ENCODE measurements at places on chromosomes 5 and 9. TPM values are rescaled to one million over a fixed set of nuclear protein-coding genes. Genes with fewer than 3 reads are reported as not detected.
A peak's percentile ranks its signal among the peaks of the same experiment; 100 is the strongest.

GRCh38 chr9:120569556-120569955 is 10.4 kb downstream of the CDK5RAP2 start:
- peaks cover 63% of the 10 kb centered on the region for H3K36me3 ChIP-seq
- H3K4me1 ChIP-seq, result peaks cover 24% of the 10 kb centered on the region
- H3K27ac ChIP-seq, result no peak overlapping the region
- H3K4me3 ChIP-seq, result no peak overlapping the region
- no peaks in the 10 kb centered on the region for H3K27me3 ChIP-seq
- no peak for DNase-seq

- no peaks in the 10 kb centered on the region for H3K36me3 ChIP-seq
- peaks cover 33% of the 10 kb centered on the region for H3K4me1 ChIP-seq
Observed at GRCh38 chr9:125631391-125632085, 75.5 kb downstream of the MAPKAP1 start.

DNA sequence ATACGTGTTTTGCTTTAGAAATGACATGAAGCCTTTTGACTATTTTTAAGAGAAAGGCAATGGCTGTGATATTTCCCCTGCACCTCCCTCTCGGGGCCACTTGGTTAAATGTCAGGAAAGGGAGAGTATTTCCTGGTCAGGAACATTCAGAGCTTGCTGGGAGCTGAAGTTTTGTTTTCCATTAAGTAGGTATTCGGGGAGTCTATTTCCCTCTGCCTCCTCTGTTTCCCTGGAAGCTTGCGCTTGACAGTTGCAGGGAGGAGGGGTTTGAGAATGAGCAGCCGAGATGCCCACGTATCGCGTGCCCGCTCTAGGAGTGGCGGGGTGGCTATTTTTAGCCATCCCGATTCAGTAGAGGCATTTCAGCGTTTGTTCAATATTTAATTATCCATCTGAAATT is 6.7 kb downstream of the DAB2IP start:
- H3K36me3 ChIP-seq, result no peaks in the 10 kb centered on the region
- DNase-seq, result no peak
- H3K4me3 ChIP-seq, result no peak overlapping the region
- H3K27me3 ChIP-seq, result peaks cover 12% of the 10 kb centered on the region

Gene ZNF483
- 1.2 TPM for total RNA-seq

- no peaks in the 10 kb centered on the region for H3K27me3 ChIP-seq
- H3K36me3 ChIP-seq, result no peaks in the 10 kb centered on the region
- no peak for DNase-seq
- no peak overlapping the region for H3K4me3 ChIP-seq
Observed at GRCh38 chr5:165015547-165015946, 1510.1 kb downstream of the MAT2B start.

DNA sequence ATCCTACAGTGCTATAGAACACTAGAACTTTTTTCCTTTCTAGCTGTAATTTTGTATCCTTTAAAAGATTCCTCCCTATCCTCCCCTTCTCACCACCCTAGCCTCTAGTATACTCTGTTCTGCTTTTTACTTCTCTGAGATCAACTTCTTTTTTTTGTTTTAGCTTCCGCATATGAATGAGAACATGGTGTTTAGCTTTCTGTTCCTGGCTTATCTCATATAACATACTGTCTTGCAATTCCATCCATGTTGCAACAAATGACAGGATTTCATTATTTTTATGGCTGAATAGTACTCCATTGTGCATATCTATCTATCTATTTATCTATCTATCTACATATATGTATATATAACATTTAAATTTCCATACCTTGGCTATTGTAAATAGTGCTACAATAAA is 126.0 kb upstream of the MAN2A1 start:
- H3K4me3 ChIP-seq, result no peak overlapping the region
- DNase-seq, result no peak

GRCh38 chr9:89661391-89661949 is 56.7 kb downstream of the GADD45G start:
- no peaks in the 10 kb centered on the region for H3K4me1 ChIP-seq
- no peak overlapping the region for H3K4me3 ChIP-seq
- no peaks in the 10 kb centered on the region for H3K27me3 ChIP-seq

GRCh38 chr5:31329715-31330114 is 136.2 kb downstream of the CDH6 start:
- no peaks in the 10 kb centered on the region for H3K4me1 ChIP-seq
- H3K4me3 ChIP-seq, result no peak overlapping the region
- no peaks in the 10 kb centered on the region for H3K36me3 ChIP-seq
- no peak for DNase-seq
- H3K27me3 ChIP-seq, result no peaks in the 10 kb centered on the region
- no peak overlapping the region for H3K27ac ChIP-seq

GRCh38 chr9:22238809-22239684 is 207.6 kb upstream of the DMRTA1 start:
- no peaks in the 10 kb centered on the region for H3K36me3 ChIP-seq
- no peak overlapping the region for H3K4me3 ChIP-seq
- no peak for DNase-seq
- peak overlapping the region; percentile 58 for H3K27ac ChIP-seq

DNA sequence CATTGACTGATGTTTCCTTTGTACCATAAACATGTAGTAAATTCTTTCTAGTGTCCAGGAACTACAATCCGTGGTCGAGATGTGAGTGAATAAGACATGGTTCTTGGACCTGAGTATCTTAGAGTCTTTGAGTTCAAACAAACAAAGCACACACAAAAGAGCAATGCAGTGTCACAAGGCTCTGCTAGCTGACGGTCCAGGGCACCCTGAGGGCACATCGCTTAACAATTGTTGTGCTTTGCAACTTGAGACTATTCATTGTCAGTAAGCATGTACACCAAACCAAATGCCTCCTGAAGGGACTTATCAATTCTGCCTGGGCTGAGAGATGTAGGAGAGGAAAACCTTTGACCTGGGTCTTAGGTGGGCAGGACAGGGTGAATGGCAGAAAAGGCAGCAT is 84.8 kb downstream of the CAMK4 start:
- H3K4me3 ChIP-seq, result no peak overlapping the region
- H3K36me3 ChIP-seq, result no peaks in the 10 kb centered on the region
- H3K27me3 ChIP-seq, result no peaks in the 10 kb centered on the region
- no peaks in the 10 kb centered on the region for H3K4me1 ChIP-seq
- DNase-seq, result no peak

Gene ENG
- 8.7 TPM for total RNA-seq

GRCh38 chr9:93236541-93237206 is 52.7 kb downstream of the WNK2 start:
- no peak overlapping the region for H3K4me3 ChIP-seq
- H3K4me1 ChIP-seq, result no peaks in the 10 kb centered on the region
- H3K27ac ChIP-seq, result no peak overlapping the region
- H3K36me3 ChIP-seq, result no peaks in the 10 kb centered on the region
- DNase-seq, result no peak

GRCh38 chr9:136820971-136821825 is 13.4 kb downstream of the RABL6 start:
- peaks cover 21% of the 10 kb centered on the region for H3K36me3 ChIP-seq
- no peak for DNase-seq
- H3K4me1 ChIP-seq, result no peaks in the 10 kb centered on the region
- no peaks in the 10 kb centered on the region for H3K27me3 ChIP-seq
- H3K27ac ChIP-seq, result no peak overlapping the region
- H3K4me3 ChIP-seq, result no peak overlapping the region

- no peaks in the 10 kb centered on the region for H3K27me3 ChIP-seq
Observed at GRCh38 chr5:68999181-68999580, 94.6 kb upstream of the SLC30A5 start.

Gene POU5F2
- total RNA-seq, result 0.34 TPM
